ENCODE measurements at places on chromosomes 2 and 18.

DNA sequence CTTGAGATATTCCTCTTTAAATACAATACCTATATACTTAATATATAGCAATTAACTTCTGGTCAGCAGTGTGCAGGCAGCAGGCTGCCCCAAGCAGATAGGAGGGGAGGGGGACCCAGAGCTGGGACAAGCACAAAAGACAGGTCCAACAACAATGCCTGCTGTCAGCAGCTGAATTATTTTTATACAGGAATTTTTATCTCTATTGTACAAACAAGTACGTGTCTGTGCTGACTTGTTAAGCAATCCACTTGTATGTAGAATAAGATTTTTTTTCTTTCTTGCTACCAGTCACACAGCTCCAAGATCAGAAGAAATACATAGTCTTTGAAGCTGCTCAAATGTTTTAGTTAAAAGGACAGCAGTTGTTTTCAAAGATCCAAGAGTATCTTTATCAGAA is 16.7 kb downstream of the BCL11A start:
- no peak for DNase-seq

DNA sequence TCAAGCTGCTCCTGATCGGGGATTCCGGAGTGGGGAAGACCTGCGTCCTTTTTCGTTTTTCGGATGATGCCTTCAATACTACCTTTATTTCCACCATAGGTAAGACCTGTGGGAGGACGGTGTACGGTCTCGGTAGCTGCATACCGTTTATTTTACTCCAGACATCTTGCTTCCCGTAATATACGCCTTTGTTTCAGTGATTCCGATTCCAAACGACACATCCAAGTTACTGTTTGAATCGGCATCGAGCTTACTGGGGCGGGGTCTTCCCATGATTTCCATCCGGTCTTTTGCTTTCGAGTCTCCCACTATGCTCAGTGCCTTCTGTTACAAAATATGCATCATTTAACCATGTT is 731 bp downstream of the RAB10 start:
- no peak for DNase-seq

GRCh38 chr2:206983161-206983859 is 44.0 kb downstream of the CPO start:
- no peak for DNase-seq

DNA sequence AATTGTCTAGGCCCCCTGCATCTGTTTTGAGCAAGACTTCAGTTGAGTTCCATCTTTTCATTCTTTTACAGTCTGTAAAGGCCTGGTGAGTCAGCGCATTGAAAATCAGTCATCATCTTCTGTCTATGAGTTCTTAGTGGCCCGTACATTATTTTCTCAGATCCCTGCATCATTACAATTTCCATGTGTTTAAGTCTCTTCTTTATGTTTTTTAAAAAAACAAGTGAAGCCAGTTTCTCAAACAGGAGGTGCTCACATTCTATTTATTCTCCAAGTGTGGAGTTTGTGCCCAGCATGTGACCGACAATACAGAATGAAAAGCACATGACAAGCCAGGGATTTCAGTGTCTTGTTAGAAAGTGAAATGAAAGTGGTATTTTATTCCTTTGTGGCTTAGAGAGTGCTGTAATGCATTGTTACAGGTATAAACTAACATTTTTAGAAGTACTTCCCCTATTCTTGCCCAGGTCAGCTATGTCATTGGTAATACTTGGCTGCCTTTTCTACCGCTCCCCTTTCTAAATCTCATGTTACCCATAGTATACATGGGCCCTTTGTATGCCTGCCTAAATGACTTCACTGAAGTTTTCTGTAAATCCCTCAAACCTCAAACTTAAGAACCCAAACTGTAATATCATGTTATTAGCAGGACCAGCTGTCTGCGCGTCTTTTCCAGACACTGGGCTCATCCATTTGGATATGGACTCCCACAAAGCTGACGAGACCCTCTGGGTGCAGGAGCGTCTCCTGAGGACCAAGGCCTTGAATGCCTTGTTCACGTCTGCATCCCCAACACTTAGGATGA is 67.6 kb downstream of the FEZ2 start:
- DNase-seq = no peak

DNA sequence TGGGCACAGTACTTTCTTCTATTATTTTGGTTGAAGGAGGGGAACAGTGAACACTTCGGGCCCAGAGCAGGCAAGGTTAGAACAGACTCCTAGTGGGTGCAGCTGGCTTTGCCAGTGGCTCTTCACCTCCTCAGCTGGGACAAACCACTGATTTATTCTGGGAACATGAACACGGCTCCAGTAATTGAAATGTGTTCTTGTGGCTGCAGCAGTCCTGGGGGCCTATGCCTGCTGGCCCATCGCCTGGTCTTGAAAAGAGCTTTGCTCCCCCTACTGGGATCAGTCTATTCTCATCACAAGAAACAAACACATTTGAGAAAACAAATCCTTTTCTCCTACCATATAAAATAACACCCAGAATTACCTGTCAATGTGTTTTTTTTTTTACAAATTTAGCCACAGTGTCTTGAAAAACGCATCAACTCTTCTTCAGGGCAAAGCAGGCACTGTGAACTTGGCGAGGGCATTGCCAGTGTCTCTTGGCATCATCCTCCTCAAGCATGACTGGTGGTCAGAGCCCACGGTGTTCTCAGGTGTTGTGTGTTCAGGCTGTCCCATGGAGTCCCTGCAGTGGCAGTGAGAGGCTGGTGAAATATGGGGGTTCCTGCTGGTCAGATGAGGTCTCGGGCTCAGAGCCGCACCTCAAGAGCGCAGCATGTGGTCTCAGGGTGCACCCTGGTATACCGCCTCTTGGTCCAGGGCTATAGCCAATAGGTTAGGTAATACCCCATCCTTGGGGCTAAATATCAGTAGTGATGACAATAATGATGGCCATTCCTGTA is 51.3 kb downstream of the RNF144A start:
- peak; percentile 58 for DNase-seq

DNA sequence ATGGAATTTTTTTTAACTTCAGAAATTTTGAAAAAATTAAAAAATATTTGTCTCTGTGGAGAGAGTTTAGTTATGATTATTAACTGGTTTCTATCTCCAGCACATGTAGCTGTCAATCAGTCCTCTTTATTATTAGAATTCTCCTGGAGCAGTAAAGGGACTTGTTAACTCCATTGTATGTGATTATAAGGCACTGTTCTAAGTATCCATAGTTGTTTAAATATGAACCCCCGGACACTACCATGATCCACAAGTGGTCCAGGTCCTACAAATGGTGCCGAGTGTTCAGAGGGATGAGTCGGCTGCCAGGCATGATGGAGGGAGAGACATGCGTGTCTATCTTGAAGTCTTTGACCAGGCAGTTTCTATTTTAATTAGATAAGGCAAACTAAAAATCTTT is 492 bp downstream of the CHRNA1 start:
- no peak for DNase-seq

GRCh38 chr18:23257686-23258565 is 122.6 kb downstream of the CABLES1 start:
- DNase-seq = peak; percentile 87

GRCh38 chr2:184419744-184420143 is 178.6 kb upstream of the ZNF804A start:
- no peak for DNase-seq

DNA sequence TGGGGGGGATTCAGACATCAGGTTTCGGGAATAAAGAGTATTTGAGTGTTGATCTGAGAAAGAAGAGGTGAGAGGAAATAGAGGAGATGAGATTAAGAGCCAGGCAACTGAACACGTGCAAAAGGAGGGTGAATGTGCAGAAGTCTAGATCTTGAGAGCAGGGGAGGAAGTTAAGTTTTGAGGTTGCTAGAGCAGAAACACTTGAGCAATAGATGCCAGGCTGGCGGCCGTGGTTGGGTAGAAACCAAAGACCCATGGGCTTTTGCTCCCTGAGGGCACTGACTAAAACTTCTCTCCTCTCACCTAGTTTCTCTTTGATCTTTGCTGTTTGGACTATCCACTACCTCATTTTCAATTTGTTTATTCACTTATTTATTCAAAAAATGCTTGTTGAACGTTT is 116.0 kb downstream of the CDC42EP3 start:
- DNase-seq = no peak

GRCh38 chr2:120250640-120251039 is 2.0 kb upstream of the RALB start:
- no peak for DNase-seq

- DNase-seq = no peak
Observed at GRCh38 chr2:108535357-108535631, 1.0 kb downstream of the LIMS1 start.

- no peak for DNase-seq
Observed at GRCh38 chr2:200438251-200438650, 71.6 kb downstream of the KCTD18 start.

DNA sequence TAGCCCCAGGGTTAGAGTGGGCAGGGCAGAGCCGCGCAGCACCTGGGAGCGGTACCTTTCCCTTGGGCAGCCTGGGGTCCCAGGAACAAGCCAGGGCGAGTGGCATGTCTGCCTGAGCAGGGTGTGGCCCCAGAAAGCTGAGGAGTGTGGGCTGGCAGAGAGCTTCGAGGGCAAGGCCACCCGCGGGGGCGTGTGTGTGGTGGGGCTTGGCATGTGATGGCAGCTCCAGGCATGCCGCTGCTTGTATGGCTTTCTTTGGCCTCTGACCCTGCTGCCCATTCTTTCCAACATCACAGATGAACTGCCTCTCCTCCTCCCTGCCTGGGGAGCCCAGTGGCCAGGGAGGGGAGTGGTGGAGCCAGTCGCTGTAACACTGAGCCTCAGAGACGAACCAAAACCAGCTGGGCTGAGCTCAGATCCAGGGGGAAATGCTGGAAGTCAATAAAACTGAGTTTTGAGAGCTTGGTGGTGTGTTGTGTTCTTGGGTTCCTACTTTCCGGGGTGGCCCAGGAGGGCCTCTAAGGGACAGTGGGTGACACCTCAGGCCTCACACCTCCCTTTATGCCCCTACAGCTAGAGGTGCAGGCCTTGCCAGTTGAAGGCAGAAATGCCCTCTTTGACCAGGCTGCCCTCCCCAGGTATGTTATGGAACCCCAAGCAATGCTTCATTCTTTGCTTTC is 7.4 kb downstream of the DNAJB2 start:
- no peak for DNase-seq

- no peak for DNase-seq
Observed at GRCh38 chr2:171921970-171922229, 361 bp upstream of the HAT1 start.

DNA sequence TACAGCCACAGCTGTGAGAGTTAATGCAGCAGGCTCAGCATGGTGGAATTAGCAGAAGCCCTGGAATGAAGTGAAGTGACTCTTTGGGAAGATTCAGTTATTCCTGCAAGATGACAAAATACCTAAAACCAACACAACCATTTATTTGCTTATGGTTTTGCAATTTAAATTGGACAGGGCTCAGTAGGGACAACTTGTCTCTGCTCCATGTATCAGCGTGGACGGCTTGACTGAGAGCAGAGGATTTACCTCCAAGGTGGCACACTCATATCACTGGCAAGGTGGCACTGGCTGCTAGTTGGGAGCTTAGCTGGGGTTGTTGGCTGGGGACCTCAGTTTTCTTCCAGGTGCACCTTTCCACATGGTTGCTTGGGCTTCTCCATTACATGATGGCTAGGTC is 58.3 kb downstream of the LTBP1 start:
- DNase-seq = no peak

DNA sequence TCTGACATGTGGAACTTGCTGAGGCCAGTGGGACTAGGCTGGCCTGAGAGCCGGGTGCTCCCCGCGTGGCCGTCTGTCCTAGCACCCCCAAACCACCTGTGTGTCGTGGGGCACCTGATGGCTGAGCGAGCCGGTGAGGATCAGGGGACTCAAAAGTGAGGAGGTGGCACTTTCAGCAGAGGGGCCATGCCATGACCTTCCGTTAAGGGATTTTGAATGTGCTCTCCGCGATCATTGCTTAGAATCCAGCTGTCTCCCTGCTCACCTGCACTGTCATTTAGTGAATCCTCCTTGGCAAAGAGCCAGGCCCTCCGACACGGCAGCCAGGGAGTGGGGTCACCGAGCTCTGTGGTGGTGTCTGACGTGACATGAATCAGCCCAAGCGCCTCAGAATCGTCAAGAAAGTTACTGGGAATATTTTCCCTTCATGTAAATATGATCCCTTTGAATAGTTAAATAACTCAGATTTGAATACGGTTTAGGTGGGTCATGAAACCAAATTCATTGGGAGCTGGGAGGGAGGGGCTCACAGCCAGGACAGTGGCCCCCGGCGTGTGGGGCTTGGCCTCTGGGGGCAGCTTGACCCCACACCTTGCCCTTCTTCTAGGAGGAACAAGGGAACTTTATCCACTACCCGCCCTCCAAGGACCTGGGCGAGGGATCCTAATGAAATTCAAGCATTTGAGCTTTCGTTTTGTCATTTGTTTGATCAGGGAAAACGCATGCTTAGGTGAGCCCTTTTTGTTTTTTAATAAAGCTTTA is 9.5 kb downstream of the NFATC1 start:
- no peak for DNase-seq

DNA sequence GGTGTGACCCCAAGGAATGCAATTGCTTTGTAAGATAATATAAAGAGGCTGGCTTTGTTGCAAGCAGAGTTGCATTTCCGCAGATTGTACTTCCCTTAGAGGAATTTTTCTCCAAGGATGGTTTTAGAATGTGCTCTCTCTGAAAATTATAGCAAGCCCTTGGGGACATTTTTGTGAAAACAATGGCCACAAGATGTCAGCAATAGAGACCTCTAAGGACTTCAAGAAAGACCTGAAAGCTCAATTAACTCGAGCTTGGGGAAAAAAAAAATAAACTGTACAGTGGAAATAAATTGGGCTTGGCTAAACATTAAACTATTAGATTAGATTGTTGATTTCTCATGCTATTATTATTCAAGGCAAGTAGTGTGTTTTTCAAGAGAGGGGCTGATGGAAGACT is 81.3 kb upstream of the KYNU start:
- no peak for DNase-seq

DNA sequence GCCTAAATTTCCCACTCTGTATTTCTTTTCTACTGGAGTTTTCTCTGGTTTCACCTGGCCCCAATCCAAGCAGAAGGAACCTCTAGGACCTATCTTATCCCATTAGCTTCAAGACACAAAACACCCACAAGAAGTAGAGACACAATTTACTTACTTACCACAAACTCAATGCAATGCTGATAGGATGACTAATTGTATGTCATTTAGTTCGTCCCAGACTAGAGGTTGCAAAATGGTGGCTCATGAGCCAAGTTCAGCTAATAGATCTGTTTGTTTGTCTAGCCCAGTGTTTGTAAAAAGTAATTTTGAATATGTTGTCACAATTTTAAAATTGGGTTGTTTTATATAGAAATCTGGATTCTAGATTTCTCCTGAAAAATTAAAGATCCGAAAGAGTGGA is 34.7 kb upstream of the ZSWIM2 start:
- DNase-seq = no peak

- no peak for DNase-seq
Observed at GRCh38 chr18:79818631-79819030, 20.9 kb downstream of the KCNG2 start.

DNA sequence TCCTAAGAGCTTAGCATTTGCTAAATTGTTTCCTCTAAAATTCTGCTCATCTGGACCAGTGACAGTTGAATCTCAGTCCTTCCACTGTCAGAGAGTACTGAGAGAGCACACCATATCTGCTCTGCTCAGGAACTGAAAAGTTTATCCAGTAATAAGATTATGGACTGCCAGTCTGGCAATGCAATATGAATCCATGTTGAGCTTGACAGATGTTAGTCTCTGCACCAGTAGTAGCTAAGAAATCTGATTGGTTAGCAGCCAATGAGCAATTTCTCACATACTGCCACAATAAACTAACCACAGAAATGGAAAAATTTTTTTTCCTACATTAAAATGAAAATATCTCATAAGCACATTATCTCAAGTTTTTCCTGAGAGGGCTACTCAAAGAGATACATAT is 2.3 kb downstream of the PRKD3 start:
- DNase-seq = no peak

- no peak for DNase-seq
Observed at GRCh38 chr2:196284144-196284844, 112.9 kb upstream of the STK17B start.

Data from posterior cingulate gyrus (tissue), 11 donors.